M059J (cell line): ENCODE measurements at places on chromosomes 11 and 22. TPM values are rescaled to one million over a fixed set of nuclear protein-coding genes. Genes with fewer than 3 reads are reported as not detected.

DAGLA gene
- 1.4 and 3.3 TPM in 2 replicates for total RNA-seq

CCDC81 gene
- 0.79 TPM in 2 replicates for total RNA-seq

RFPL1 gene
- total RNA-seq: not detected in 2 replicates

MS4A13 gene
- total RNA-seq: not detected in 2 replicates

IGSF9B gene
- total RNA-seq: 0.02 TPM in 1 of 2 replicates, not detected in the other

AGBL2 gene
- total RNA-seq: 1.2 and 2.5 TPM in 2 replicates

KRTAP5-7 gene
- not detected in 2 replicates for total RNA-seq

OR52I2 gene
- total RNA-seq: not detected in 2 replicates

SLC25A18 gene
- 0.71 and 0.81 TPM in 2 replicates for total RNA-seq

KCNE3 gene
- total RNA-seq: 0.10 TPM in 1 of 2 replicates, not detected in the other

UBQLNL gene
- 0.34 TPM in 1 of 2 replicates, not detected in the other for total RNA-seq

MMP12 gene
- 4.0 and 4.6 TPM in 2 replicates for total RNA-seq

MS4A14 gene
- total RNA-seq: not detected in 2 replicates

SLC5A1 gene
- total RNA-seq: not detected in 2 replicates

TUBA8 gene
- 1.3 and 1.7 TPM in 2 replicates for total RNA-seq

SERPING1 gene
- total RNA-seq: 13.0 and 17.0 TPM in 2 replicates

CDC42EP2 gene
- total RNA-seq: 0.07 and 1.6 TPM in 2 replicates

ZC3H12C gene
- total RNA-seq: 11.9 and 14.8 TPM in 2 replicates

TP53I11 gene
- total RNA-seq: 52.0 and 64.2 TPM in 2 replicates

RIMBP3B gene
- total RNA-seq: 0.02 and 0.57 TPM in 2 replicates

APOL5 gene
- total RNA-seq: not detected in 2 replicates

C22orf23 gene
- 0.05 and 0.22 TPM in 2 replicates for total RNA-seq

LIF gene
- 7.5 and 9.9 TPM in 2 replicates for total RNA-seq

KRTAP5-8 gene
- total RNA-seq: not detected in 2 replicates

MB gene
- total RNA-seq: 0.30 and 0.94 TPM in 2 replicates

DGKZ gene
- total RNA-seq: 38.4 and 73.4 TPM in 2 replicates

ASCL2 gene
- not detected in 2 replicates for total RNA-seq

INS gene
- total RNA-seq: not detected in 2 replicates

RASSF10 gene
- total RNA-seq: not detected in 2 replicates

HEPN1 gene
- total RNA-seq: not detected in 2 replicates

WBP2NL gene
- 0.54 TPM in 1 of 2 replicates, not detected in the other for total RNA-seq

RIC3 gene
- total RNA-seq: 0.32 TPM in 1 of 2 replicates, not detected in the other

PAAF1 gene
- 10.0 and 17.4 TPM in 2 replicates for total RNA-seq

ZMAT5 gene
- 19.4 and 27.5 TPM in 2 replicates for total RNA-seq

GRM5 gene
- total RNA-seq: 0.10 and 0.22 TPM in 2 replicates

CHORDC1 gene
- total RNA-seq: 45.1 and 46.5 TPM in 2 replicates

RTN4RL2 gene
- 0.34 and 0.96 TPM in 2 replicates for total RNA-seq

LINC01488 gene
- total RNA-seq: not detected in 2 replicates

VSIG10L2 gene
- total RNA-seq: not detected in 2 replicates

RAB38 gene
- 7.3 and 9.2 TPM in 2 replicates for total RNA-seq

CRYBB3 gene
- total RNA-seq: not detected in 2 replicates

LSP1 gene
- total RNA-seq: 1.8 and 4.0 TPM in 2 replicates

UPB1 gene
- total RNA-seq: 0.05 and 0.47 TPM in 2 replicates

PDE2A gene
- total RNA-seq: 1.2 and 4.6 TPM in 2 replicates

MS4A2 gene
- total RNA-seq: not detected in 2 replicates

MMP7 gene
- total RNA-seq: 0.34 and 1.2 TPM in 2 replicates

ADM gene
- total RNA-seq: 283 and 361 TPM in 2 replicates

OR8G5 gene
- not detected in 2 replicates for total RNA-seq

TPH1 gene
- 0.64 TPM in 1 of 2 replicates, not detected in the other for total RNA-seq
